ENCODE measurements at places on chromosomes 2 and 18.

DNA sequence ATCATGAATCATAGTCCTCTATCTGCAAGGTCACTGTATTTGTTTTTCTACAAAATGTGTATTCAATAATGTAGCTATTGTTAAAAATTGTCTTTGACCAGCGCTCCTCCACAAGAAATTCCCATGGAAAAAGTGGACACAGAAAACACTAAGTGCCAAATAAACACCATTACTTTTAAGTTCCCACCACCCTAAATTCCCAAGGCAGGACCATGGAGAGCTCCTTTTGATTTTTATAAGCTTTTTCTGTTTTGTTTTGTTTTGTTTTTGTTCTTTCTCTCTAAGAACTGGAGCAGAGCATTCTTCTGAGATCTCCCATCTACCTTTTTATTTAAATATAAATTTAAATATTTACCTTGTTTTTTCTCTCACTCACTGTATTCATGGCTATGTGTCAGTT is 44.5 kb downstream of the LRATD1 start:
- DNase-seq, result no peak

GRCh38 chr2:198874472-198874858 is 583.3 kb downstream of the SATB2 start:
- no peak for DNase-seq

DNA sequence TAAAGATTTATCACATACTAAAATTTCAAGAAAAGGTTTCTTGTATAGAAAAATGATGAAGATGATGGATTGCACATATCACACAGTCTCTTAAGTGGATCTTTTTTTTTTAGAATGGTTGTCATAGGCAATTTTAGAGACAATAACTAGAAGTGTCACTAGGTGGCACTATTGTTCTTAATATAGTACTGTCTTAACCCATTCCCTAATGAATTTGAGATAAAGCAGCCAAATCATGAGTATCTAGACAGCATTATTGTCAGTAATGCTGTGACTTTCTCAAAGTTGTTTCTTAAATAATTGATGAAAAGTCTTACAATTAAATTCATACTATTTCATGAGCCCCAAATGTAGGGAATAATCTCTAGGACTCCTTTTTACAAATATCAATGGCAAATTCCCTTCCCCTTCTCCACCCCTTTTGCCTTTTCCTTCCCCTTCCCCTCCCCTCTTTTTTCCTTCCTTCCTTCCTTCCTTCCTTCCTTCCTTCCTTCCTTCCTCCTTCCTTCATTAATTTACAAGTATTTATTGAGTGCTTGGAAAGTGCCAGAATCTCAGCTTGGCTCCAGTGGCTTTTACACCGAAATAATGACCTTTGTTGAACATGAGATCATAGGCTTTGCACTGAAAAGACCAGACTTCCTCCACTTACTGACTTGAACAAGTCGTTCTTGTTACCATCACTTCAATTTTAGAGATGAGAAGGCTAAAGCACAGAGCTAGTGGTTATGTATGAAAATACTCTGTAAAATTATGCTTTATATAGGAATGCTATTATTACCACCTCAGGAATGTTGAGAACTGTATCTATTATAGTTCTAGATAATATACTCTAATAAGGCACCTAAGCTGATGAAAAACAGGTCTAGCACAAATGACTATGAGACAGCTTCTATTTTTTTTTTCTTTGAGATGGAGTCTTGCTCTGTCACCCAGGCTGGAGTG is 19.8 kb downstream of the MYL12B start:
- no peak for DNase-seq

GRCh38 chr2:55844986-55845385 is 78.6 kb downstream of the EFEMP1 start:
- DNase-seq, result no peak

DNA sequence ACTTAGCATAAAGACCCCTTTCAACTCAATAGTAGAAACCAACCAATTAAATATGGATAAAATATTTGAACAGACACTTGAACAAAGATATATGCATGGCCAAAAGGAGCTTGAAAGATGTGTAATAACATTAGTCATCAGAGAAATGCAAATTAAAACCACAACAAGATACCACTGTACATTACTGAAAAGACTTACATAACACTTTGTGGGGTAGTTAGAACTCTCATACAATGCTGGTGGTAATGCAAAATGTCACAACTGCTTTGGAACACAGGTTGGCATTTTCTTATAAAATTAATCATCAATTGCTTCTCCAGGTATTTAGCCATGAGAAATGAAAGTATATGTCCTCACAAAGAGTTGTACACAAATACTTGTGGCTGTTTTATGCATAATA is 60.7 kb downstream of the TTC27 start:
- DNase-seq, result no peak

GRCh38 chr2:39383146-39383545 is 53.9 kb downstream of the MAP4K3 start:
- DNase-seq, result no peak

- no peak for DNase-seq
Measured at GRCh38 chr2:217206907-217207698, 347.2 kb upstream of the TNP1 start.

DNA sequence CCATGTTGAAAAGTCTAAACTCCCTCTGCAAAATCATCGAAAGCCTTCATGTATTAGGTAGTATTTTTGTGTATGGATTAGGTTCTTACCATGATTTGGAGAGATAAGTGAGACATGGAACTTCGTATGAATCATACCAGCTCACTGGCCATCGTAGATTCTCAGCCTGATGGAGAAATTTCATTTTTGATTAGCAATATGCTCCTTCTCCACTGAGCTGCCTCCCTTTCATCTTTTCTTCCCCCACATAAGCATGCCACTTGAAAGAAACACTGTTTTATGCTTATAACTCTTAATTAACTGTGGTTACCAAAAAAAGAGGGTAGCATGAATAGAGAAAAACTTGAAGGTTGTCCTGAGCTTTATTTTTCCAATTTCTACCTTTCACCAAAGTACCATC is 111.9 kb downstream of the NCK2 start:
- DNase-seq, result no peak

DNA sequence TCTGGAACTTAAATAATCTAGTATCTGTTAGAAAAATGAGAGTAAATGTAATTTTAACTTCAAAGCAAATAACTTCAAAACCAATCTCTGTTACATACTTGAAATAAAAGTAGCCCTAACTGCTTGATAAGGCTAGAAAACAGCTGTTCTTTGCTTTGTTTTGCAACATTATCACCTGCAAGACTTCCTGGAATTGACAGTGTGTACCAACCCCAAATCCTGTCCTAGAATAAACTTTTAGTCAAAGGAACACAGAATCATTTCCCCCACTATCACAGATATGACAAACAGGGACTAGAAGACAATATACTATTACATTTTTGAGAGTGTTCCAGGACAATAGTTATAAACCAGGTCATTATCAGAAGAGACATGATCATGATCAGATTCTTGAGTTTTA is 105.3 kb upstream of the PGAP1 start:
- no peak for DNase-seq

DNA sequence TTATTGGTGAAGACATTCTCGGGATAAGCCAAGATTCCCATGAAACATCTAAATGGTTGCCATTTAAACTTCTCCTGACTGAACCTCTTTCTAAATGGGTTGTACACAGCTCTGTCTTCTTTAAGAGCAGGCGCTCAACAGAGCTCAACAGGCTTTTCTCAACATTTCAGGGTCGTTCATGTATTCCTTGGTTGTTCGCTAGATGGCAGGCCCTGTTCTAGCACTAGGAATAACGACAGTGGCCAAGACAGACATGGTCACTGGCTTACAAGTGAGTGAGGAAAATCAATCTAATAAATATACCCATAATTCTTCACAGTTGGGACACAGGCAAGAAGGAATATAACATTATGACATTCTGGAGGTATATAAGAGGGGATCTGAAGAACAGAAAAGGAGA is 154.5 kb downstream of the SMAD2 start:
- no peak for DNase-seq

DNA sequence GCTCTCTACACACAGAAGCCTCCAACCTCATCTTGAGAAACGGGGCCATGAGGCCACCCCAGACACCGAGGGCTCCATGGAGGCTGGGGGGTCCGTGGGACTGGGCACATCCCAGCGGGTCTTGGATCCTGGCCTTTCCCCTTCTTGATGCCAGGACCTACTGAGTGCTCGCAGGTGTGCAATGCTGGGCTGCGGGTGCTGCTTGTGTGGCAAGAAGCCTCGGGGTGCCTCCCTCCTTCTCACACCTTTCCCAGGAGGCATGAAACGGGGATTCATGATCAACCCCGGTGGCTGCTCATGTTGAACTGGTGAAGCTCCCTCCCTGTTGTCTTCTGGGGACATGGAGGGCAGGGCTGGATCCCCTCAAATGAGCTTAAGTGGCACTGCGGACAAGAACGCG is 2.0 kb upstream of the BUB1 start:
- DNase-seq, result no peak

DNA sequence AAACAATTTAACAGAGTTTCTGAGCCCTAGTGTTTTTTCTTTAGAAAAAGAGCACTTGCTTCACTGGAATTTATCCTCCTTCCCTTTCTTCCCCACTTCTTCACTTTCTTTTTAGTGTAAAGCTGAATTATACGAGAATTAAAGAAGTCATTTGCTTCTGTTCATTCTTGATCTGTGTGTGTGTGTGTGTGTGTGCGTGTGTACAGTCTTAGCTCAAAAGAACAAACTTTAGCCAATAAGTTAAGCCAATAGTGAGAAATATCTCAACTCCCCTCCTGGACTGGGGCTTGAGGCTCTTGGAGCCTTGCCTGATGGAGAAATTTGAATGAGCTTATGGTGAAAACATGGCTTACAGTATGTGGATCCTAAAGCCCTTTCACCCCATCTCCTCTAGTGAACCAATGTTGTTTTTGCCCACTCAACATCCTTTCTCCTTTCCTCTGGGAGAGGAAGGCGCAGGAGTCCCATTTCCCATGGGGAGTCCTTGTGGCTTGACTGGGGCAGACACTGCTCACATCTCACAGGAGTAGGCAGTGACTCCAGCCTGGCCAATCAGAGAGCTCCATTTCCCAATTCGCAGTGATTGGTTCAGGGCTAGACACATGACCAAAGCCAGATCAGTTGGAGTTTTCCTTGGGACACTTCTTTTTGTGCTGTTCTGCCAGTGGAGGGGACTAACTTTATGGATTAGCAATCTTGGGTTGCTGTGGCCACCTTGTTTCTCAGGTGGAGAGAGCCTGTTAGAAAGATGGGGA is 16.3 kb upstream of the MYO3B start:
- no peak for DNase-seq

GRCh38 chr18:54052259-54052658 is 172.2 kb downstream of the MBD2 start:
- DNase-seq, result no peak

- DNase-seq, result no peak
Measured at GRCh38 chr2:234496055-234496834, 636 bp downstream of the ARL4C start.

- DNase-seq, result no peak
Measured at GRCh38 chr2:108786008-108786353, 590 bp upstream of the CCDC138 start.

DNA sequence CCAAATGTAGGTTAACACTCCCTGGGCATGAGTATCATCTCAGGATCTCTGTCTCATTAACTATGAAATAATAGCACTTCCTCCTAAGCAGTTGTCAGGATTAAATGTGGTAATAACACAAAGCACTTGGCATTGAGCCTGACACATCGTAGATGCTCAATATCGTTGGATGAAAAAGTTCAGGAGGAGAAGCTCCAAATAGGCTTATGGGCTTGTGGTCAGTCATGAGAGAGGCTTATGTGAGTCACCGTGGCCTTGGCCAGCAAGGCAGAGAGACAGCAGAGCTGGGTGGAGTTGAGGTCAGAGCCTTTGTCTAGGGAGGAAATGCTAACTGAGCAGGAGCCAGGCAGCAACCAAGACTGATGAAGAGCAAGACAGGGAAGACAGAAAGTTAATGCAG is 68.3 kb upstream of the PPM1B start:
- DNase-seq, result no peak
